ENCODE measurements at places on chromosomes 7 and 10. TPM values are rescaled to one million over a fixed set of nuclear protein-coding genes. Genes with fewer than 3 reads are reported as not detected.

GRCh38 chr10:32951111-32951510, 6.9 kb downstream of the ITGB1 start:
- DNase-seq, result no peak
- no peaks in the 10 kb centered on the region for H3K36me3 ChIP-seq
- H3K27me3 ChIP-seq, result no peaks in the 10 kb centered on the region
- H3K4me3 ChIP-seq, result no peak overlapping the region

UCMA gene
- total RNA-seq, result 0.52 TPM

DNA sequence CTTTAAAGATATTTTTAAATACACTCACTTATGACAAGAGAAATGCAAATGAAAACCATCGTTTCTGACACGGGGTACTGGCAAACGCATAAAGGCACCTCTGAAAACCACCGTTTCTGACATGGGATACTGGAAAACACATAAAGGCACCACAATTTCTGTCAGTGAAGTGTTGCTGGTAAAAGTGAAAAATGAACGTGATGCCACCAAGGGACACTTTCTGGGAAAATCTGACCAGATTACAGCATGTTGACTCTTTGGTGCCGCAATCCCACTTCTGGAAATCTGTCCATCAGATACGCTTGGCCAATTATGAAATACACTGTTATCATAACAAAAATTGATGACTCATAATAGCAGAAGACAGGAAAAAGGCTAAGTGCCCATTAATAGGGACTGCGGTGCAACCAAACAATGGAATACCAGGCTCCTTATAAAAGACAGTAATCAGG, 131.7 kb downstream of the ZMYND11 start:
- no peak overlapping the region for H3K4me3 ChIP-seq
- H3K36me3 ChIP-seq, result no peaks in the 10 kb centered on the region
- H3K4me1 ChIP-seq, result no peaks in the 10 kb centered on the region
- H3K27ac ChIP-seq, result no peak overlapping the region

JCAD gene
- 9.9 TPM for total RNA-seq

DNA sequence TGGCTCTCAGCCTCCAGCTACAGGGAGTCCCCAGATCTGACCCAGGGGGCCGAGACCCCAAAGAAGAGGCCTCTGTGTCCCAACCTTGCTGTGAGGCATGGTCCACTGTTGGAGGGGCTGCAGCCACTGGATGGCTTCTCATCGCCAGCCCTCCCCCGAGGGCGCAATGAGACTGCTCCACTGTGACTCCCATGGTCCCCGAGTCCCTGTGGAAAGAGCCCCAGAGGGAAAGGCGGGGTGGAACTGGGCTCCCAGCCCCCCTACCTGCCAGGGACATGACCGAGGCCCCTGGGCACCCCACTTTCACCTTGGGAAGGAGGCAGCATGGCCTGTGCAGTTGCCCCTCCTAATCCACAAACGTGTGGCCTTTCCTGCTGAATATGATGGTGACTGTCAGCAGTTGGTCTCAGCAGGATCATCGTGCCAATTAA, 33.5 kb upstream of the RET start:
- DNase-seq, result no peak
- H3K27ac ChIP-seq, result no peak overlapping the region
- no peak overlapping the region for H3K4me3 ChIP-seq
- H3K4me1 ChIP-seq, result no peaks in the 10 kb centered on the region
- no peaks in the 10 kb centered on the region for H3K27me3 ChIP-seq
- H3K36me3 ChIP-seq, result no peaks in the 10 kb centered on the region

DNA sequence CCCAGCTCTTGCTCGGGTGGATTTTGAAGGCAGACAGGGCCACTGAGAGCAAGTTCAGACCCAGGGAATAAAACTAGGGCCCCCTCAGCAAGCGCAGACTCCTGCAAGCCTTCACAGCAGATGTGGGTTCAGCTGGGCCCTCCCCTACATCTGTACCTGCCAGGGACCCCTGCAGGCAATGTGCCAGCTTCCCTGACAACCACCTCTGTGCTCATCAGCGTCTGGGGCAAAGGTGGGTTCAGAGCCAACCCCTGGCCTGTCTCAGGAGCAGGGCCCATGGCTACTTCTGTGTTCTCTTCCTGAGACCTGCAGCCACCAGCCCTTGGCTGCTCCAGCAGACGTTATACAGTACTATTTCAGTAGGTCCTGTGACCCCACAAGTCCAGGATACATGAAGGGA, 189.5 kb downstream of the DIP2C start:
- H3K27ac ChIP-seq, result no peak overlapping the region
- no peak for DNase-seq
- H3K36me3 ChIP-seq, result no peaks in the 10 kb centered on the region
- peaks cover 18% of the 10 kb centered on the region for H3K4me1 ChIP-seq
- H3K27me3 ChIP-seq, result no peaks in the 10 kb centered on the region

DNA sequence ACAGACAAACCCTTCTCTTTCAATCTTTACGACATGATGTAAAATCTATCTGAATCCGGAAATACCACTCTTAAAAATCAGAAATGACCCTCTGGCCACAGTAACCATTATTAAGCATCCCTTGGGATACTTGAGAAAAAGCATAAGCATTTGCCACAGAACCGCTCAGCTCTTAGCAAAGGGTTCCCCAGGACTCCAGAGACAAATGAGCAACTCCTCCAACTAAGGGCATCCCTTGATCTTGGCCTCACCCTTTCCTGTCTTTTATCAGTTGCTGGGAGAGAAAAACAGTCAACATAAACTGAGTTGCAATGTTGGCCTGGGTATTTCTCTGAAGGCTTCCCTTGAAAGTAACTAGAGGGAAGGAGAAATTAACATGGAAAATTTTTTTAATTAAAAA, 3.5 kb downstream of the PDLIM1 start:
- no peak for DNase-seq
- H3K27ac ChIP-seq, result no peak overlapping the region
- no peak overlapping the region for H3K4me3 ChIP-seq
- no peaks in the 10 kb centered on the region for H3K36me3 ChIP-seq
- H3K27me3 ChIP-seq, result peaks cover 7% of the 10 kb centered on the region

DNA sequence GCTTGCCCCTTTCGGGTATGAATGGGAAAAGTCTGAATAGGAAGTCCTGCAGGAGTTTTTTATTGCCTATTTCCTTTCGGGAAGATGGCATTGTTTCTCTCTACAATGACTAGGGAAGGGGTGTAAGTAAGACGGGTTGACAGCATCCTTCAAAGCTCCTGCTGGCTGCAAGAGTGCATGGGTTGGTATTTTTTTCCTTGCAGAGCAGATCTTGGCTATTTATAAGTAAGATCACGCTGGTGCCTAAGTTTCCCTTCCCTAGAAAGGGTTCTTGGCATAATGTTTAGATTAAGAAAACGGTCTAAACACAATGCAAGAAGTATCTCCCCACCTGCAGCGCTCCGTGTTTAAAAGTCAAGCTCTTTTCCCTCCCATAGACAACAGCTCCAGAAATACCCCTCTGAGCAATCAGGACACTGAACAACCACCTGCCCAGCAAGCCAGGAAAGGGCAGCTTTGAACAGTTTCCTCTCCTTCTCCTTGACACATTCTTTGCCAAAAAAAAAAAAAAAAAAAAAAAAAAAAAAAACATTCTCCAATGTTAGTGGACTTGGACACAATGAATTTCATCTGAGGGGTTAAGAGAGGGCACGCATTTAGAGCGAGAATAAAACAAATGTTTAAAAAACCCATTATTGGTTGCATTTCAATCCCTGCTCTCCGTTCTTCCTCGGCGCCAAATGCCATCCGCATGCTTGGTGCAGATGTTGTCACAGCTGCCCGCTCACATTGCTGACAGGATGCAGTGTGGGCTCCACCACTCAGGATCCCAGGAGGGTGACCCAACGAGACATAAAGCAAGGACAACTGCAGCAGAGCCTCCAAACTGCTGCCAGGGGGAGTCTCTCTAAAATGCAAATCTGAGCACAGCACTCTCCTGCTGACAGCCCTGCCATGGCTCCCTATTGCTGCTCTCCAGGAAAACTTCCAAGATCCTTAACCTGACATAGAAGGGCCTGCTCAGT, 427.4 kb upstream of the MGMT start:
- peaks cover 3% of the 10 kb centered on the region for H3K27me3 ChIP-seq
- H3K27ac ChIP-seq, result no peak overlapping the region
- H3K36me3 ChIP-seq, result no peaks in the 10 kb centered on the region
- no peaks in the 10 kb centered on the region for H3K4me1 ChIP-seq

KMT2E gene
- total RNA-seq, result 42.2 TPM

DNA sequence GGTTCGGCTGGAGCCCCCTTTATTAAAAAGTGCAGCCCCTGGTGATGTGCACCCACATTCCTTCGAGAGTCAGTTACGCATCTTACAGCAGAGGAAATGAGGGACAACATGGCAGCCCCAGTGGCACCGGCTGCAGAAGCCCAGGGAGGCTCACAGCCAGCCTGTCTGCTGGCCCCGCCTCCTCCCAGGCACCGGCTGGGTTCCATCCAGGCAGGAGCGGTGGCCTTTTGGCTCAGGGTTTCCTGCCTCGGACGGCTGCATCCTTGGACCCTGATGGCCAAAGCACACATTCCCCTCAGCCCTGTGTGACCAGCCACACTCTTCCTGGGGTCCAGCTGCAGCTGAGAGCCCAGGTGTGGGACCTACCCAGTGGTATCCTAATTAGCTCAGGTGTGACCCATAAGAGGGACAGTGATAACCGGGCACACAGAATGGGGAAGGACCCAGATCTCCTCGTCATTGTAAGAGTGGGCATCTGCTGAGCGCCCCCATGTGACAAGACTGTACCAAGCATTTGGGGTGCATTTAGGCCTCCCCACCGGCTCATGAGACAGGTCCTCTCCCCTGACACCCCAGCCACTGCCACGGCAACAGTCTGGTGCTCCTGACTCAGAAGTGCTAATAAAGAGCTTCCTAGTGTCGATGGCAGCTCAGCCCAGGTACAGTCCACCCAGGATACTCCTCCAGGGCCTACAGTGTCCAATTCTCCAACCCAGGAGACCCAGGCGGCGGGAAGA, 63.3 kb upstream of the CHST15 start:
- peaks cover 26% of the 10 kb centered on the region for H3K27me3 ChIP-seq
- H3K4me1 ChIP-seq, result peaks cover 32% of the 10 kb centered on the region
- no peak overlapping the region for H3K4me3 ChIP-seq
- DNase-seq, result no peak

DNA sequence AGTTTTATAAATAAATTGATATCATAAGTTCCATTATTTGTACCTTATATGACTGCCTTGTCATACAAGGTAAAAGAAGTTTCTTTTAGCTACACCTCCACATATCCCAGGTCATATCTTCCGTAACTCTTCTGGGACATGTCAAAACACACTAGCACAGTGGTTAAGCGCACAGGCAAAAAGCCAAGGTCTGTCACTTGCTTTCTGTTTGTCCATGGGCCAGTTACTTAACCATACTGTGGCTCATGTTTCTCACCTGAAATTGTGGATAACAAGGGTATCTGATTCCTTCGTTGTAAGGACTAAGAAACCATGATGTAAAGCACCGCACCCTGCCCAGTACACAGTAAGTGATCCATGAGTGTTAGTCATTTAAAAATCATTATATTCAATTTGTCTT, 56.2 kb downstream of the SEMA3D start:
- no peak overlapping the region for H3K4me3 ChIP-seq
- no peaks in the 10 kb centered on the region for H3K27me3 ChIP-seq
- H3K36me3 ChIP-seq, result no peaks in the 10 kb centered on the region
- H3K4me1 ChIP-seq, result no peaks in the 10 kb centered on the region
- no peak for DNase-seq

- no peak for DNase-seq
- H3K27me3 ChIP-seq, result no peaks in the 10 kb centered on the region
- H3K4me3 ChIP-seq, result no peak overlapping the region
- no peaks in the 10 kb centered on the region for H3K4me1 ChIP-seq
- no peak overlapping the region for H3K27ac ChIP-seq
Observed at GRCh38 chr7:141911391-141911790, 4.8 kb upstream of the OR9A4 start.

- H3K27ac ChIP-seq, result no peak overlapping the region
- no peak for DNase-seq
- peaks cover 13% of the 10 kb centered on the region for H3K36me3 ChIP-seq
- no peak overlapping the region for H3K4me3 ChIP-seq
- no peaks in the 10 kb centered on the region for H3K4me1 ChIP-seq
- H3K27me3 ChIP-seq, result no peaks in the 10 kb centered on the region
Observed at GRCh38 chr10:49478819-49479218, 60.1 kb downstream of the ERCC6 start.

- H3K27me3 ChIP-seq, result no peaks in the 10 kb centered on the region
- no peak overlapping the region for H3K4me3 ChIP-seq
- H3K4me1 ChIP-seq, result no peaks in the 10 kb centered on the region
- H3K36me3 ChIP-seq, result no peaks in the 10 kb centered on the region
- DNase-seq, result no peak
Observed at GRCh38 chr7:106460792-106461254, 176.0 kb upstream of the NAMPT start.

DNA sequence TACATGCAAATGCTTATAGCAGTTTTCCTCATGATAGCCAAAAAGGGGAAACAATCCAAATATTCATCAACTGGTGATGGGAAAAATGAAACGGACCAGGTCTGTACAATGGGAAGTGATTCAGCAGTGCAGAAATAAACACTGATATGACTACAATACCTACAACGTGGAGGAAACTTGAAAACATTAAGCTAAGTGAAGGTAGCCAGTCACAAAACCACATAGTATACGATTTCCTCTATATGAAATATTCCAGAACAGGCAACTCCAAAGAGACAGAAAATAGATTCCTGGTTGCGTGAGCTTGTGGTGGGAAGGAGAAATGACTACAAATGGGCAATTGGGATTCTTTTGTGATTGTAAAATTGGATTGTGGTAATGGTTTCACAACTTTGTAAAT, 263.1 kb upstream of the PITRM1 start:
- H3K27ac ChIP-seq, result no peak overlapping the region
- no peak overlapping the region for H3K4me3 ChIP-seq
- H3K4me1 ChIP-seq, result no peaks in the 10 kb centered on the region
- H3K36me3 ChIP-seq, result no peaks in the 10 kb centered on the region
- H3K27me3 ChIP-seq, result no peaks in the 10 kb centered on the region

GRCh38 chr10:121598263-121599249, at the start of gene FGFR2:
Gene FGFR2 (minus strand): TSS chr10:121598444. CDS start chr10:121593817, 4,627 bp downstream.
- DNase-seq, result no peak
- peak within 1 kb of the TSS; percentile 30 for H3K4me3 ChIP-seq
- H3K36me3 ChIP-seq, result no peaks in the 10 kb centered on the region
- peak within 1 kb of the TSS; percentile 52 for H3K27ac ChIP-seq
- peaks cover 59% of the 10 kb centered on the region for H3K27me3 ChIP-seq
- no peaks in the 10 kb centered on the region for H3K4me1 ChIP-seq

GRCh38 chr10:6221971-6222751, 19.4 kb downstream of the PFKFB3 start:
- no peaks in the 10 kb centered on the region for H3K27me3 ChIP-seq
- peaks cover 77% of the 10 kb centered on the region for H3K36me3 ChIP-seq

All from thymus (tissue), 14 donors.